T-helper 2 cell (primary cell): ENCODE measurements at places on chromosomes 4 and X.

GRCh38 chr4:140704964-140705363 is 51.2 kb downstream of the TBC1D9 start:
- DNase-seq = no peak

DNA sequence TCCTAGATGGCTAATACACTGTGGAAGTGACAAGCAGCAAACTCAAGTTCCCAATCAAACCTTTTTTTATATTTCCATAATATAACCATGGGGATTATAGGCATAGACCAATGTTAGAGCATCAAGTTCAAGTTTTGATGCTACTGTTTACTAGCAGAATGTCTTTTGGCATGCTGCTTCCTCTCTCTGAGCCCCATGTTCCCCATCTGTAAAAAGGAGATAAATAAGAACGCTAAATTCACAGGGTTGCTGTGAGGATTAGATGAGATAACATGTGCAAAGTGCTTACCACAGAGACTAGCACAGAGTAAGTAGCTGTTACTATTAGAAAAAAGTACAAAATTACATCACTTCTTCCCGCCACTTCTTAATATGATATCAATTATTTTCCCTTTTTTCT is 18.0 kb downstream of the MBNL3 start:
- DNase-seq = no peak

GRCh38 chr4:24867766-24868296 is 45.0 kb downstream of the CCDC149 start:
- DNase-seq = no peak

- DNase-seq = no peak
These were observed 93.5 kb downstream of the SEL1L3 start for GRCh38 chr4:25769251-25769650.

DNA sequence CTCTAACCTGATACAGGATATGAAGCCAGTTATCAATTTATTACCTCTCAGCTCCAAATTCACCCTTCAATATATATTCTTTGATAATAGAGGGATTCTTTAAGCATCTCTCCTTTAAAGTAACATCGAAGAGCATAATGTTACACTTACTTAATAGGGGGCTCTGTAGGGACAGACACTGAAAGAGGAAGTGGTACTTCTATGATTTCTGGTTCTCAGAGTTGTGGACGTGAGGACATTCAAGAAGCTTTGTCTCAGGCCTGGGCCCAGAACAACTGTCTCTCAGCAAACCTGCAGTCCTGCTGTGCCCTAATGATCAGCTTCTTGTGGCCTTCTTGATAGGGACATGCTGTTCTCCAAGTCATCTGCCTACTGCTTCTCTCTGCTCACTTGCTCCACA is 4.2 kb upstream of the ZXDB start:
- no peak for DNase-seq

DNA sequence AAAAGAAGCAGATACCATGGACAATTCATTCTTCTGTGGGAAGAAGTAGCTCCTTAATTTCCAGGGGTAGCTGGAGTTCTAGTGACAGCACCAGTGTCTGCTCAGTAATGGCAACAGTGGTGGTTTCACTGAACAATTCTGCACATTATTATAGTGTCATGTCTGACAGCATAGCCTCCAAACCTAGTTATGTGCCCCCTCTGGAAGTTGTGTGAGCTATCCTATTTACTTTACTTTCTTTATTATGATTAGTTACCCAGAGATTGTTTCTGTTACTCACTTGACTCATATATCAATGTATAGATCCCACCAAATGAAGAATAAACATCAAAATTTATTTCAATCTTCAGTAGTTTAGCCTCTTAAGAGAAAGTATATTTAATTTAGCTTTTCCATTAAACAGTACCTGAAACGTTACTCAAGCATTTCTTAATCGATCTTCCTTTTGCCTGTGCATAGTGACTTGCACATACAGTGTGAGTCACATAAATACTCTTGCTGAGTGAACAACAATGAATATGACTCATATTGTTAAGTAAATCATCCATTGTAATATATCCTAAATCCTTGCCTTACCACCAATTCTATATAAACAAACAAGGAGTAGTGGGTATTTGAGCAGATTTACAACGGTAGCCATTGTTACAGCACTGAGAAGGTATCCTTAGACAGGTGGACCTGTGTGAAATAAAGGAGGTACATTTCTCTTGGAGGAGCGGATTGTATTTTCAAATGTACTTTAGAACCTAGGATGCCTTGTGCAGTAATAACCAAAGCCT is 534.7 kb downstream of the ANKRD50 start:
- DNase-seq = no peak

- DNase-seq = no peak
These were observed 13.7 kb downstream of the ZBTB33 start for GRCh38 chrX:120264341-120264740.
